NCI-H82 (cell line): ENCODE measurements at places on chromosomes 16 and 17.
A peak's percentile ranks its signal among the peaks of the same experiment; 100 is the strongest.

GRCh38 chr16:25013049-25013448 is 2.1 kb downstream of the ARHGAP17 start:
- DNase-seq = no peak

GRCh38 chr16:29007730-29008593 is 23.1 kb downstream of the LAT start:
- no peak for DNase-seq

GRCh38 chr16:17213025-17213424 is 257.7 kb downstream of the XYLT1 start:
- no peak for DNase-seq

- no peak for DNase-seq
These were observed 718 bp upstream of the CBFB start for GRCh38 chr16:67028167-67028695.

GRCh38 chr16:80947708-80948625 is 58.7 kb downstream of the CMC2 start:
- no peak for DNase-seq

DNA sequence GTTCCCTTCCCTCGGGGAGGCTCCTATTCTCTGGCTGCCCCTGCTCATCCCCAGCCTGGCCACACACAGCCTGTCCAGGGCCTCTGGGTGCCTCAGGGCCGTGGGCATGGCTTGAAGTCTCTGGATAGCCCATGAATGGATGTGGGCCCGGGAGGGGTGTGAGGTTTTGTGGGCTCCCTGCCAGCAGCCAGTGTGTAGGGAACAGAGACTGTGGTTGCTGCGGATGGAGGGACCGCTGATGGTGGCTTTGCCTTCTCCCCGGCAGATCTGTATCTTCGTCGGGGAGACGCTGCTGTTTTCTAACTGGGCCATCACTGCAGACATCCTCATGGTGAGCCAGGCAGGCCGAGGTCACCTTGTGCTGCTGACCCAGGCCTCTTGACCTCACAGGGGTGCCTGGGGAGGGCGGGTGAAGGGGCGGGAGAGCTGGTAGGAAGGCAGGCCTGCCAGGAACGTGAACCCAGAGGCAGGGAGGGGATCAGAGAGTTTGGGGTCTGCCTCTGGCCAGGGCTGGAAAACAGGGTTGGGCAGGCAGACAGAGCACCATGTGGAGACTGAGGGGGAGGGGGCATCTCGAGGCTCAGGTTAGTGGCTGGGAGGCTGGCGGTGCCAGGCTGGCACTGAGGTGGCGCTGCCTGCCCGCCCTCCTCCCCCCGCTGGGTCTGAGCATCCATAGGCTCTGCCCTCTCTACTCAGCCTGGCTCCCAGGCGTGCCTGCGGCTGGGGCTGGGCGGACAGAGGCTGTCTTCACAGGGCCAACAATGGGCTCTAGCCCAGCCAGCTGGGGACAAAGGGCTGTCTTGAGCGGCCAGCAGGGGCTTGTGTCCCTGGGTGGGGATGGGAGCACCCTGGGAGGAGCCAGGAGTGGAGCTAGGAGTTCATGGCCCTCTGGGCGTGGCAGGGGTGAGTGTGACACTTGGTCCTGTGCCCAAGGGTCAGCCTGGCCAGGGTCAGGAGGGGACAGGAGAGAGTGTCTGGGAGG is 21.4 kb downstream of the MYBBP1A start:
- peak; percentile 63 for DNase-seq

GRCh38 chr16:69840975-69841374 is 78.8 kb downstream of the WWP2 start:
- DNase-seq = no peak

- no peak for DNase-seq
These were observed 274.2 kb upstream of the MYOCD start for GRCh38 chr17:12391468-12391867.

DNA sequence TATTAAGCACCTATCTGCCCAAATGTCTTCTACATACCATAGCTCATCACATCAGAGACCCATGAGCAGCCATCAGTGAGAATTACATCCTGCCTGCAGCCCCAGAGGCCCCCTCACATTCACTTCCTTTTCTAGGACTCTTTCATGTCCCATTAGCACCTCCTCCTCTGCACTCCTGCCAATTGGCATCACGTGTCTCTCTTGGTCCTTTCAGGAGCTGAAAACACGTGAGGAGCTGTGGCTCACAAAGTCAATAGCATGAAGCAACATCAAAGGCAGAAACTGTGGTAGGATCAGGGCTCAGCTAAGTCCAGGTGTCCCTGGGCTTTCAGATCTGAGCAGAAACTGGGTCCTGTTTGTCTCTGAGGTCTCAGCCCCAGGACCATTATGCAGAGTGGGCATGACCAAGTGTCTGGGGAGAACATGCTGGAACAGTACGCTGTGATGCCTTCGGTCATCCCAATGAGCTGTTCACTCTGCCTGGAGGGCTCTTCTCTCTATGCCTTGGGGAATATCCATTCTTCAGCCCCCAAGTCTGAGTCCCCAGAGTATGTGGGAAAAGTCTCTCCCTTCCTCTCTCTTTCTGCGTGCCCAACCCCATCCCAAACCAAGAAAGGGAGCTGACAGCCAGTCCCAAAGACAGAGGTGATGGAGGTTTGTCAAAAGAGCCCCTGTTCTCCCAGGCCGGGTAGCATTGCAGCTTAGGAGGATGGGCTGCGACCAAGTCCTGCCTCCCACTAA is 457.0 kb upstream of the CDH5 start:
- no peak for DNase-seq

DNA sequence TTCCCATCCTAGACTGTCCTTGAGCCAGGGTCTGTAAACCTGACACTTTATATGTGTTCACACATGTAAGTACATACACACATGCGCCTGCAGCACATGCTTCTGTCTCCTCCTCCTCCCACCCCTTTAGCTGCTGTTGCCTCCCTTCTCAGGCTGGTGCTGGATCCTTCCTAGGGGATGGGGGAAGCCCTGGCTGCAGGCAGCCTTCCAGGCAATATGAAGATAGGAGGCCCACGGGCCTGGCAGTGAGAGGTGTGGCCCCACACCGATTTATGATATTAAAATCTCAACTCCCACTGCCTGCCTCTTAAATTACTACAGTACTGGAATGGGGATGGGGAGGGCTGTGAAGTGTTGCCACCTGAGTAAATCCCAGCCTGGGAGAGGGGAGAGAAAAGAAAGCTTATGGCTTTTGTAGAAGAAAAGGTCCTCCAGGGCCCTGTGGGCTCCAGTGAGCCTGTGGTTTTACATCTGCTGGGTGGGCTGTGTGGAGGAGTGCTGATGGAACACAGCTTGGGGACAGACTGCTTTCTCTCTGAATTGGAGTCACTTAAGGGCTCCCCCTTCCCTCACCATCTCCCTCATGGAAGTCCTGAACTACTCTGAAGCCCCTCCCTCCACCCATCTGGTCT is 990 bp upstream of the WNK4 start:
- DNase-seq = peak; percentile 87

DNA sequence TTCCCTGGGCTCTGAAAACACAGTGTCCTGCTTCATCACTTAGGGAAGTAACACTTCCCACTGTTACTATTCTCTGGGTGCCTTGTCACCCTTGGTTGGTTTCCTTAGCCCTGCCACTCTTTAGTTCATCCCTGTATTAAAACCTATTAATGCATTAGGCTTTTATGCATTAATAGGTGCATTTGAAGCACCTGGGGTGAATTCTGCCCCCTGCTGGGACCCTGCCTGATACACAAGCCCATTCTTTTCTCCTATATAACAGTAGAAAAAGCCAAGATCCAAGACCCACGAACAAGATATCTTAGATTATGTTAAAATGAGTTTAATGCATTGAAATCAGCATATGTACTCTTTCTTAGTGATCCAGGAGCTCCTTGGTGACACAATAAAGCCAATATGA is 235.7 kb downstream of the PMP22 start:
- no peak for DNase-seq

GRCh38 chr16:12083631-12084030 is 107.1 kb downstream of the SNX29 start:
- DNase-seq = no peak

DNA sequence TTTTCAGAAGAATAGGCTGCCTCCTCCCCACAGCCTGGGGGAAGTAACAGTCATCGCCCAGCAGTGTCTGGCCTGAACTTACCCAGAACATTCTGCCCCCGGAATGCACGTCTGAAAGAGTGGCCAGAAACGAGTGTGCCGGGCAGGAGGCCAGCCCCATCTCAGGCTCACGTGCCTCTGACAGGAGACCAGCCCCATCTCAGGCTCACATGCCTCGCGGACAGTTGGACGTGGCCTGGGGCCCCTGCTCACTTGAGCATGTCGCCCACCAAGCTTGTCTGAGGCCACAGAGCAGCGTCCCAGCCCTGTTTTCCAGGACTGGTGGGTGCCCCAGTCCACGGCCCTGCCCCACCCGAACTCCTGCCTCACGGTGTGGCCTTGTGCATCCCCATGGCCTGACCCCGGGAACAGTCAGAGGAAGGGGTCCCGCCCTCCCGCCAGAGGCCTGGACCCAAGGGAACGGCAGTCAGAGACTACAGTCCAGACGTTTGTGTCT is 16.3 kb upstream of the CDH15 start:
- no peak for DNase-seq

GRCh38 chr16:53932975-53933374 is 229.0 kb downstream of the FTO start:
- no peak for DNase-seq

DNA sequence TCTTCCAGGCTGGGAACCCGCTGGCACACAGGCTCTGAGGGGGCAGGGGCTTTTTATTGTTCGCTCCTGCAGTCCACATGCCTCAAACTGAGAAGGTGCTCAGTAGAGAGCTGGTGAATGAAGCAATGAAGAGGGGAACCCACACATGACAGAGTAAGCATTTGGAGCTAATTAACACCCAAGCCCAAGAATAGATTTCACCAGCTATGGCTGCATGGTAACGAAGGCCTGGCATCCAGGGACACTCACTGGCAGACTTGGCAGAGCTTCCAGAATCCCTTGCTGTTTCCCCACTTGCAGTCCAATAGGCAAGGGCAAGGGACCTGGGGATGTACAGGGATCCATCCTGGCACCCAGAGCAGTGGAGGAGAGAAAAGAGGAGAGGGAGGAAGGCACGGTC is 12.2 kb downstream of the FLOT2 start:
- no peak for DNase-seq

DNA sequence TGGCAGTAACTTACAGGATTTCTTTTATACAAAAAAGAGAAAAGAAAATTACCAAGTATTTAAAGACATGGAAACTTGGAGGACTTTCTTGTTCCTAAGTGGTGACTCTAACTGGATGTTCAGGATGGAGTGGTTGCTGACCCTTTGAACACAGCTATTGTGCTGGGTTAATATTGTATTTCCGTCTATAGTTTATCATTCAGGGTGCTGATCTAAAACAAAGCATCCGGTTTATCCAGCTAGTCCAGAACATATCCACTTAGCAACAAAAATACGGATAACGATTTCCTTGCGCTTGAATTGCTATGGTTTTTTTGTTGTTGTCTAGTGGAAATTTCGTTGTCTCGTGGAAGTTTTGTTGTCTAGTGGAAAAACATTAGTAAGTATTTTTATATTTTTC is 38.2 kb downstream of the SNTB2 start:
- DNase-seq = no peak

- DNase-seq = no peak
These were observed 99.4 kb downstream of the NPIPB11 start for GRCh38 chr16:29306943-29307597.

DNA sequence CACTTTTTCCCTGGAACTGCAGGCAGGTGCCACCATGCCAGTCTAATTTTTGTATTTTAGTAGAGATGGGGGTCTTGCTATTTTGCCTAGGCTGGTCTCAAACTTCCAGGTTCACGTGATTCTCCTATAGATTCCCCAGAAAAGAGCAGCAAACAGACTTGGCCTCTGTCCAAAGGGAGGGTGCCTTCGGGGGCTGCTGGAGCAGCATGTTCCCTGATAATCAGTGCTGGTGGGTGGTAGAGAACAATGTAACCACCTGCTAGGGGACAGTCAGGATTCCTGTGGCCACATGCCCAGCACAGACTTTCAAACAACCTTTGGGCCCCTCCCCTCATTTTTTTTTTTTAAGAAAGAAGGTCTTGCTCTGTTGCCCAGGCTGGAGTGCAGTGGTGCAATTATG is 14.2 kb upstream of the CCNF start:
- DNase-seq = no peak

DNA sequence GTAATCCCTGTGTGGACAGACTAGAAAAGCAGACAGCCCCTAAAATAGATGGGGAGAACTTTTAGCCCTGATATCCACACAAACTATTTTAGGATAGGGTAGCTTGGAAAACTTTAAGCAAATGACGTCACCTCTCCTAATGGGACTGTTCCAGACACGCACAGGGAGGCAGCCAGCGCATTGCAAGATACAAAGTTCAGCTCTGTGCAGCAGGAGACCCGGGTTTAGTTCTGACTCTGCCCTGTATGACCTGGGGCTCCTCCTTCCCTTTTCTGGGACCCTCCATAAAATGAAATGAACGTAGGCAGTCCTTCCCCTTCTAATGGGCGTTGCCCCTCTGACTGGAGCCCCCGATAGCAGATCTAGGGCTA is 6.3 kb downstream of the ZNF689 start:
- DNase-seq = no peak

DNA sequence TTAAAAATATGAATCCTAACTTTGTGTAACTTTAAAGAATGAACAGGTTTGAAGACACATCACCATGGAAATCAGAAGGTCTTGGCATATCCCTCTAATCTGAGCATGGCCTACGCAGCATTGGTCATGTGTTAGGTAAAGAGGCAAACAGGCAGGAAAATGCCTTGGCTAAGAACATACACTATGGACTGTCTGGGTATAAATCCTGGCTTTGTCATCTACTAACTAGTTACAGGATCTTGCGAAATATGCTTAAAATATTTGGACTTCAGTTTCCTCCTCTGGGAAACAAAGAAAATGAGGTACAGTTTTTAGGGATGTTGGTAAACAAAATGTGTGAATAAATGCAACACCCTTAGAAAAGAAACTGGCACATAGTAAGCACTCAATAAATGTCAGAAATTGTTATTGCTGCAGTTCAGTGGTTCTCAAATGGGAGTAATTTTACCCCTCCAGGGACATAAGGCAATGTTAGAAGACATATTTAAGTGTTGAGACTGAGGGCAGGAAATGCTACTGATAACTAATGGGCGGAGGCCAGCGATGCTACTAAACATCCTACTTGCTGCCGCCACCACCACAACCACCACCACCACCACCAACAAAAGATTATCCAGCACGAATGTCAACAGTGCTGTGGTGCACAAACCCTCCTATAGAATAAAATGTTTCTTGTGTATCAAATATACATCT is 770.8 kb upstream of the SOX9 start:
- no peak for DNase-seq

DNA sequence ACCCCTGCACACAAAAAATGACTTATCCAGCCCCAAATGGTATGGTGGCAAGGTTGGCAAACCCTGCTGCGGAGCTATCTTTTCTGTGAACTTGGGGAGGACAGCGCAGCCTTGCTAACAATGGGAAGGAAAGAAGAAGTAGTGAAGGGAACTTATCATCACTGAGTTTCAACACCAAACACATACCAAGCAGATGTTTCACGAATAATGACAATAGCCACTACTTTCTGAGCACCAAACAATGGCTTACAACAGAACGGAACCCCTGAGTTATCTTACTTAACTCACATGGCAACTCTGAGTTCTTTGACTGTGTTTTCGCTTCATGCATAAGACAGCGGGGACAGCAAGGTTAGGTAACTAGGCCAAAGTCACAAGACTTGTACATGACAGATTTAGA is 148.9 kb downstream of the XYLT1 start:
- no peak for DNase-seq
